Heart left ventricle (tissue), 16 donors: ENCODE measurements at places on chromosomes 16 and 17. TPM values are rescaled to one million over a fixed set of nuclear protein-coding genes. Genes with fewer than 3 reads are reported as not detected.

DNA sequence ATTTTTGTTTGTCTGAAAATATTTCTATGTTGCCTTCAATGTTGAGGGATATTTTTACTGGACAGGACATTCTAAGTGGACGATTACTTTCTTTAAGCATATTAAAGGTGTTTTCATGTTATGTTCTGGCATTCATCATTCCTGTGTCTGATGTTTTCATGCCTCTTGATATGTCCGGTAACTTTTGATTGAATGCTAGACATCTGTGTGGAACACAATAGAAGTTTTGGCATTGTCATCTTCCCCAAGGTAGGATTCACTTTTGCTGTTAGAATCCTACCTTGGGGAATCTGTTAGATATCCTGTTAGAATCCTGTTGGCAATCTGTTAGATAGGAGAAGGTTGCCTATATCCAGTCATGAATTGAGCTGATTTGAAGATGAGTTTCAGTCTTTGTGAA is 28.9 kb downstream of the CACNG5 start:
- no peak for DNase-seq

DNA sequence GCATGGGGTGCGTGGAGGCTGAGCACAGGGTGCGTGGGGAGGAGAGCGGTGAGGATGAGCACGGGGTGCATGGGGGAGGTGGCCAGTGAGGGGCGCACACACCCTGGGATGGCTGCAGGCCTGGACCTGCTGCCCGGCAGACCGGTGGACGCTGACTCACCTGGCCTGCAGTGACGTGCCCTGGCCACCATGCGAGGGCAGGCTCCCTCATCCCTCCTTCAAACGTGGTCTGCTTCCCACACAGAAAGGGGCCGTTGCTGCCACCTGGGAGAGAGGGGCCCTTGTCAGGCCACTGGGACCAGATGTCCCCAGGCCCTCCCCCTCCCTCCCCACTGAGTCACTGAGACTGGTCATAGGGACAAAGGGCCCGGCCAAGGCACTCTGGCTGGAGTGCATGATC is 20.1 kb upstream of the APRT start:
- no peak for DNase-seq

Gene SMIM36
- total RNA-seq: not detected

GRCh38 chr16:82900559-82900958 is 273.8 kb downstream of the CDH13 start:
- DNase-seq: no peak

GRCh38 chr16:77679901-77680300 is 42.4 kb upstream of the NUDT7 start:
- DNase-seq: no peak

GRCh38 chr16:85123891-85124635 is 11.8 kb upstream of the CIBAR2 start:
- DNase-seq: peak; percentile 79

GRCh38 chr17:6502142-6502541 is 54.2 kb downstream of the PITPNM3 start:
- no peak for DNase-seq

GRCh38 chr16:15961571-15962090 is 12.2 kb downstream of the ABCC1 start:
- no peak for DNase-seq

Gene NR1D1
- total RNA-seq: 5.8 TPM

DNA sequence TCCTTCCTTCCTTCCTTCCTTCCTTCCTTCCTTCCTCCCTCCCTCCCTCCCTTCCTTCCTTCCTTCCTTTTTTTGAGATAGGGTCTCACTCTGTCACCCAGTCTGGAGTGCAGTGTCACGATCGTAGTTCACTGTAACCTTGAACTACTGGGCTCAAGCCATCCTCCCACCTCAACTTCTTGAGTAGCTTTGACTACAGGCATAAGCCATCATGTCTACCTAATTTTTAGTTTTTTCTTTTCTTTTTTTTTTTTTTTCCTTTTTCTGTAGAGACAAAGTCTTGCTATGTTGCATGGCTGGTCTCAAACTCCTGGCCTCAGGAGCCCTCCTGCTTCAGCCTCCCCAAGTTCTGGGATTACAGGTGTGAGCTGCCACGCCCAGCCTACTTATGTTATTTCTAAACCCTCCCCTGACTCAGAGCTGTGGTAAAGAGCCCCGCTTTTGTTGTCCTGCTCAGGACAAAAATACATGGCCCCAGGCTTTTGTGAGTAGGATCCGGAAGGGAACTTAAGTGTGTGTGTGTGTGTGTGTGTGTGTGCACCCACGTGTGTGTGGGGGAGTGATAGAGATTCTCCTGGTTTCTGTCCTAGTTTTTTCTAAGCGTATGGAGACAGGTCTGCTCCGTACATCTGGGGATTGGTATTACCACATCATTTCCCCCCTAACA is 67.1 kb downstream of the PRKCB start:
- no peak for DNase-seq

Gene FXR2
- total RNA-seq: 98.6 TPM

Gene RAB26
- total RNA-seq: 1.2 TPM

Gene CYLD
- total RNA-seq: 23.7 TPM
